ENCODE measurements at places on chromosomes 7 and 10.

DNA sequence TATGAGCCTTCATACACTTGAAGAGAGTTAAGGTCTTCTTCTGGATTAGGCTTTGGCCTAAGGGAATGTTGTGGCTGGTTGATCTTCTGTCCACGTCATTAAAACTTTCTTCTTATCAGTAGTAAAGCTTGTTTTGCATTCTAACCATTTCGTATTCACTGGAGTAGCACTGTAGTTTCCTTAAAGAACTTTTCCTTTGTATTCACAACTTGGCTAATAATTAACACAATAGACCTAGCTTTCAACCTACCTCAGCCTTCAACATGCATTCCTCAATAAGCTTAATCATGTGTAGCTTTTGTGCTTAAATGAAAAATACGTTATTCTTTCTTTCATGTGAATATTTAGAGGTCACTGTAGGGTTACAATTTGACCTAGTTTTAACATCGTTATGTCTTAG, 42.8 kb downstream of the AKR1C8 start:
- DNase-seq = no peak

- no peak for DNase-seq
Measured at GRCh38 chr7:24328050-24328449, 44.1 kb downstream of the NPY start.

DNA sequence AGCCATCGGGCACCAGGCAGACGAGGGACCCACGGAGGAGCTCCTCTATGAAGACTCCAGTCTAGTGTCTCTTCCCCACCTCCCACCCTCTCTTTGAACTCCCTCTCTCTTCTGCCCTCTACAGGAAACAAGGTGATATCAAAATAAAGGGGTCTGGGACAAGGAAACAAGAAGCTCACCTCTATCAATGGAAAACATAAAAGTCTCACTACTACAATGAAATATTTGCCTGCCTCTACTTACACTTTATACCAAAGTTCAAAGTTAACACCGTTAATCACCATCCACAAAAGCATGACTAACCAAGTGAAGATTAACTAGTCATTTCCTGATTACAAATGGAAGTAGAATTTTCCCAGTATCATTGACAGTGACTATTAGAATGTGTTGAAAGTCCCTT, 82.2 kb downstream of the PARD3 start:
- DNase-seq = no peak

GRCh38 chr10:12098966-12099365, 30.2 kb downstream of the DHTKD1 start:
- no peak for DNase-seq

- DNase-seq = no peak
Measured at GRCh38 chr7:449324-450019, 70.2 kb downstream of the PDGFA start.

DNA sequence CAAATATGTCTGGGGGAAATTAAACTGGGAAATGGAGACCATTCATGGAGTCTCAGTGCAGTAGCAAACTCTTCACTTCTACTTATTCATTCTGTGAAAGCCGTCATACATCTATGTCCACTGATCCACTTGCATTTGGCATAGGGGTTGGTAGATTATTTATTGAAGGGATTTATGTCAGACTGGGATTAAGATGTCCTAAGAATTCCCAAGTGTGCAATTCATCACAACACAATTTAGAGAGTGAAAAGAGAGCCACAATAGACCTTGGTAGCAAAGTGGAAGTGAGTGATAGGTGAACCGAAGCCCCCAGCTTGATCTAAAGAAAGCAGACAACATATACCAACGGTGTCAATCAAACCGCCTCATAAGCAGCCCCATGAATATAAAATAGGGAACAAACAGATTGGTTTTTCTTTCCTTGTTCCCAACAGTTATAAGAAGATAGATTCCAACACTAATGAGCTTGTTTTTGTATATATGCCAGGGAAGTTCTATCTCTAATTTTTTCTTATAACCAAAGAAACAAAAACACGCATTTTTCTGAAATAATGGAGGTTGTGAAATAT, 234.3 kb downstream of the CACNA2D1 start:
- DNase-seq = no peak

- no peak for DNase-seq
Measured at GRCh38 chr7:147903536-147904218, 686.9 kb upstream of the C7orf33 start.

- DNase-seq = no peak
Measured at GRCh38 chr10:7408291-7409044, 2.4 kb downstream of the SFMBT2 start.
